ENCODE measurements at places on chromosomes 13 and 19.

DNA sequence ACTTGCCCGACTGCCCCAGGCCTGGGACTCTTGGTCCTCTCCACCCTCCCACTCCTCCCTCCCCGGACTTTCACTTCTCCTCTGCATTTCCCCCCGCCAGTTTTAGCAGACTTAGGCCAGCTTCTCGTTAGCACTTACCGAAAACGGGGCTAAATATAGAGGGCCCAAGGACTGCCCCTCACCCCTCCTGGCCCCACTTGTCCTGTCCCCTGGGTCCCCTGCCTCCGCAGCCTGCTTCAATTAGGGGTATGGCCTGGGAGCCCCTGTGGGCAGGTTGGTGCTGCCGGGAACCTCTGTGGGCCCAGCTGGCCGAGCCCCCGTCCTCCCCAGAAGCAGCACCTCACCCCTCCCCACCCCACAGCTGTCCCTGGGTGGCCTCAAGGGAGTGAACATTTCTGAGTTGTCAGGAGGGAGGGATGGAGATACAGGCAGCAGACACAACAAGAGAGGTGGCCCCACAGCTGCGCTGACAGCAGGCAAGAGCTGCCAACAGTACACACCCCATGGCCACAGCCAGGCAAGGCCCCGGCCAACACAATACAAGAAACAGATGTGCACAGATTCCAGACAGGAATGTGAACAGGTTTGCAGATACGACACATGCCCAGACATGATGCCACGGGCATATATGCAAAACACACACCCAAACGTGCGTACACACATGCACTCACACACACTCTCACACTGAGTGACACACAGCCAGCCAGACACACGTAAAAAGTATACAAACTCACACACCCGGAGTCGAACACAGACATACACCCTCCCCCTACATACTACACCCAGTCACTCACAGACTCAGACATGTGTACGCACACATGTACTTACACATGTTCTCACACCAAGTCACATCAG lies 2.6 kb downstream of the POU2F2 start:
- DNase-seq, result no peak

- DNase-seq, result no peak
Observed at GRCh38 chr13:110129076-110129475, 177.9 kb downstream of the COL4A1 start.

- DNase-seq, result no peak
Observed at GRCh38 chr13:110875241-110875640, 39.6 kb downstream of the ANKRD10 start.

GRCh38 chr13:51879133-51879532 lies 17.4 kb downstream of the CCDC70 start:
- DNase-seq, result no peak

- DNase-seq, result no peak
Observed at GRCh38 chr13:92590503-92590908, 636.1 kb upstream of the GPC6 start.

DNA sequence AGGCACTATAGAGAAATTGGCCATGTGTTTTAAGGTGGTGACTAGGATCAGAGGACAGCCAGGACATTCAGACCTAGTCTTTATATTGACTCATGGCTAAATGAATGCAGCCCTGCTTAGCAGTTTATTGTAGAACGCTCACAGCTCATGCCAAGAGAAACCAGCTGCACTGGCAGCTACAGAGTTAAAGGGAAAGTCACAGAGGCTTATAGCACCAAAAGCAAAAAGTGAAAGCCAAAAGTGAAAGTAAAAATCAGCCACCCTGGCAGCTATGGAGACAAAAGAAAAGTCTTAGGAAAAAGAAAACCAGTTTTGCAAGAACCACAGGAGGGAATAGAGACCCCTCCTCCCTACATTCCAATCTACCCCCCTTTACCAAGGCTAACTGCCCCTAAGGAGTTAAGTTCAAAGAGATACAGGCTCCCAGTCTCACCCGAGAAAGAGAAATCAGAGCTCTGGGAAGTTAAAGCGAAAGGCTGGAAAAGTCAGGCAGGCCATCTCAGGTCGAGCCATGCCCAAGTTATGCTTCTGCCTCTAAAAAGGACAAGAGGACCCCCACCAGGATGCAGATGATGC lies 99.0 kb downstream of the ZNF429 start:
- no peak for DNase-seq

DNA sequence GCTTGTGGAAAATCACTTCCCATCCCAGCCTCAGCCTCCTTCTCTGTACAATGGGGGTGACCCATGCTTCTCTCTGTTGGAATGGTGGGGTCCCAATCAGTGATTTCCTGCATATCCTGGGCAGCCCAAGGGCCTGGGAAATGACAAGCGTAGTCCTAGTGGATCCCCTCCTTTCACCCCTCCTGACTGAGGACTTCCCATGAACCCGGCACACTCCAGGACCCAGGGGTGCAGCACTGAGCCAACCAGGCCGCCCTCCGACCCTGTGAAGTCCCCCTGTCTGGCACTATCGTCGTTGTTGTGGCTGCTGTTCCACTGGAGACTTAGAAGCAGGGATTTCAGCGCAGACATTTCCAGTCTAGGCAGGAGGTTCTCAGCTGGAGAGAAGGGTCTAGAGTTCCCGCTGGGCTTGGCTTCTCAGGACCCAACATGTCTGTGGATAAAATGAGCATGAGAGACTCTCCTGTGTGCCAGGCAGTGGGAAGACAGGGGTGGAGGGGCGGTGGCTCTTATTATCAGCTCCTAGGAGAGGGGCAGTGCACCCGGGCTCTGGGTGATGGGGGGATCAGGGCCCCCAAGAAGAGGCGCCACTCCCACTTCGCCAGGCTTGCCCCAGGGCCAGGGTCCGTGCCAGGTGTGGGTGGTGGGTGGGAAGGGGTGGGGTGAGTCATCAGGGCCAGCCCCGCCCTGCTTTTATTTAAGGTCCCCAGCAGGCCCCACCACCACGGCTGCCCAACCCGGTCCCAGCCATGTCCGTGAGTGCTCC lies at the start of gene LGALS7B:
TSS of gene LGALS7B (plus strand) at position 723 of the 766 bp plus-strand sequence. CDS start at position 750, 27 bp downstream.
- DNase-seq, result no peak

DNA sequence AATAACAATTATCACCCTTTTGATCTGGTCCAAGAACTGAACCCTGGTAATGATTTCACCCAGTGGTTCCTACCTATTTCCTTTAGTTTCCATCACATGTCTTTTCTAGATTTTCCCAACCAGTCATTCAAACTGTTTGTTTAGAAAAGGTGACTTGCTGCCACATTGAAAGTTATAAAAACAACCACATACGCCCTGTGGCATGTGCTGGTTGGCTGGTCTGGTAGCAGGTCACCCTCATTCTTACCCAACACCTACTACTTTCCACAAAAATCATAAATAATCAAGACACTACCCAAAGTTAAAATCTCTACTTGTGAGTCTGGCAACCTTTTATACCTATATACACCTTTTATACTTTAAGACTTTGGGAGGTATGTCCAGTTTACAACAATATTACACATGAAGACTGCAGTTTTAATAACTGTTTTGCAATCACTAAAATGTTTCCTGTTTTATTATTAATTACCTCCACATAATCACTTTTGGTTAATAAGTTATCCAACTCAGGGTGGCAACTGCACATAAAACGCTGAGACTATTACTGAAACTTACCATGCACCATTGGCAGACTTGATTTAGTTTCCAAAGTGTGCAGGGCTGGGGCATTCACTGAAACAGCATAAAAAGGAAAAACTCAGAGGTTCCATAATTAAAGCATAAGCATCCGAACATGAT lies 38.9 kb downstream of the DZIP1 start:
- DNase-seq, result no peak

GRCh38 chr13:29578300-29579085 lies 17.0 kb downstream of the SLC7A1 start:
- DNase-seq, result no peak

GRCh38 chr13:24250376-24251057 lies 58.9 kb upstream of the C1QTNF9 start:
- no peak for DNase-seq

DNA sequence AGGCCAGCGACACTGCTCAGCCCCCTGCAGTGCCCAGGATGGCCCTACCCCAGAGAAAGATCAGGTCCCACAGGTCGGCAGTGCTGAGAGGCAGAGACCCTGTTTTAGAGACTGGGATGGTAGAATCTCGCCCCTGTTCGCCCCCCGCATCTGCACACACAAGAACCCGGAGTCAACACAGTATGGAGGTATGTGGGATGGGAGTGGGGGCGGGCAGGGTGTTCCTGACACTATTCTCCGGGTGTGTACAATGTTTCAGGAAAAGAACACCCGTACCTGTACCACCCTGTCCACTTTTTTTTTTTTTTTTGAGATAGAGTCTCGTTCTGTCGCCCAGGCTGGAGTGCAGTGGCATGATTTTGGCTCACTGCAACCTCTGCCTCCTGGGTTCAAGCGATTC lies 19.3 kb downstream of the PIP5K1C start:
- DNase-seq, result no peak

- no peak for DNase-seq
Observed at GRCh38 chr13:50080911-50081678, 65.9 kb downstream of the KCNRG start.

DNA sequence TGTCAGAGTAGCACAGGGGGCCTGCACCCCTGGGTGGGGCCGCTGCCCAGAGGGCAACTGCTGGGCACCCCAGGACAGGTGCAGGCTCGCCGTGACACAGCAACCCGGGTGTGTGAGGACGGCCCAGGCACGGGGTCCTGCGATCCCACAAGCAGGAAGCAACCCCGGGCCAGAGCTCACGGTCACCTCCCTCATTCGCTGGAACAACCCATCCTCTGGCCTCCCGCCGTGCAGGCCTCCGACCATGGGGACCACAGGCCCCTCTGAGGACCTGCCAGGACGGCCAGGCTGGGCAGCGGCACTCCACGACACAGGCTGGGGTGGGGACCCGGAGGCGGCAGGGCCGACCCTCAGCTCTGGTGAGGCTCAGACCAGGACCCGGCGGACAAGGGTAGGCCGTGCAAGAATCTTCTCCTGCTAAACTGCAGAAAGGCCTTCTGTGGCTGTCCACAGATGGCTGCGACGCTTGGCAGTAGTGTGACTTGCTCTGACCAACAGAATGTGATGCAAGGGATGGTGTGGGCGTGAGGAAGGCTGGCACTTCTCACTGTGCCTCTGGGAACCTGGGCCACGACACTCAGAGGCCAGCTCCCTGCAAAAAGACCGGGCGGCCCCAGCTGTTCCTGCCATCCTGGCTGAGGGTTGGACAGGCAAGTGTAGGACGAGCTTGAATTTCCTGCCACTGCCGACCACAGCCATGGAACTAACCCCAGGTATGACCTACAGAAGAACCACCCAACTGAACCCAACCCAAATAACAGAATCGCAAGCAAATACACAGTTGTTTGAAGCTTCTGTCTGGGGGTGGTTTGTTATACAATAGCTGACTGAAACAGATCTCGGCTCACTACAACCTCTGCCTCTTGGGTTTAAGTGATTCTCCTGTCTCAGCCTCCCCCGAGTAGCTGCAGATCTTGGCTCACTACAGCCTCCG lies 26.5 kb downstream of the PIP5K1C start:
- no peak for DNase-seq

- no peak for DNase-seq
Observed at GRCh38 chr19:408441-408901, 476 bp downstream of the C2CD4C start.

DNA sequence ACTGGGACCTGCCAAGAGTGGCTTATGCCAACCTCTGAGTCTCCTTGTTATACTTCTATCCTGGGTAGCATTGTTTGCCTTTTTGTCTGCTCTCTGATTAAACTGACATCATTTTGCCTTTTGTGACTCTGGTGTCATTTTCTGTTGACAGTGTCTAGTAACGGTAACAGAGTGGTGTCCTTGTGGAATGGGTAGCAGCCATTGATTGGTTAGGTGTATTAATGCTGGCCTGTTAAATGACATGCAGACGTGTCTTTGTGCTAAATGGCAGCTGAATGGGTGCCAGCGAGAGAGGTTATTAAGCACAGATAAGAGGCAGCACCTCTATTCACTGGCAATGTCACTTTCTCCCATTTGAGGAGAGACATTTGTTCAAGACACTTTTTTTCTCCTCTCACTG lies 1289.4 kb downstream of the PCDH9 start:
- DNase-seq, result no peak

DNA sequence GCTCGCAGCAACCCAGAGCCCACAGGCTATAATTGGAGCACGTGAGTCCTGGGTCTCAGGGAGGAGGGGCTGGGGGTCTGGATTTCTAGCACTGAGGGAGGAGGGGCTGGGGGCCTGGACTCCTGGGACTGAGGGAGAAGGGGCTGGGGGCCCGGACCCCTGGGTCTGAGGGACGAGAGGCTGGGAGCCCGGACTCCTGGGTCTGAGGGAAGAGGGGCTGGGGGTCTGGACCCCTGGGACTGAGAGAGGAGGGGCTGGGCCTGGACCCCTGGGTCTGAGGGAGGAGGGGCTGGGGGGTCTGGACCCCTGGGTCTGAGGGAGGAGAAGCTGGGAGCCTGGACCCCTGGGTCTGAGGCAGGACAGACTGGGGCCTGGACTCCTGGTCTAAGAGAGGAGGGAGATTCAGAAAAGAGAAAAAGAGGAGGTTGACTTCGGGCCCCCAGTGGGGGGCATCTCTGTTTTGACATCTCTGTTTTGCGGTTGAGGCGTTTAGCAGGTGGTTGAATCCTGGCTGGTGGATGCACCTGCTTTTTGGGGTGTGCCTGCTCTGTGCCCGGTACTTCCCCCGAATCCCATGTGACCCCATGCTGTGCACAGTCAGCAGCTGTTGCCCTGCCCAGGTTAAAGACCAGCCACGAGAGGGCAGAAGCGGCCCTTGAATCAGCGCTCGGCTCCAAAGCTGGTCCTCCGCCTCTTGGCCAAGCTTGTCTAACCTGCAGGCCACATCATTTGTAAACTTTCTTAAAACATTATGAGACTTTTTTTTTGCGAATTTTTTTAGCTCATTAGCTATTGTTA lies 10.5 kb downstream of the PVR start:
- peak; percentile 50 for DNase-seq

DNA sequence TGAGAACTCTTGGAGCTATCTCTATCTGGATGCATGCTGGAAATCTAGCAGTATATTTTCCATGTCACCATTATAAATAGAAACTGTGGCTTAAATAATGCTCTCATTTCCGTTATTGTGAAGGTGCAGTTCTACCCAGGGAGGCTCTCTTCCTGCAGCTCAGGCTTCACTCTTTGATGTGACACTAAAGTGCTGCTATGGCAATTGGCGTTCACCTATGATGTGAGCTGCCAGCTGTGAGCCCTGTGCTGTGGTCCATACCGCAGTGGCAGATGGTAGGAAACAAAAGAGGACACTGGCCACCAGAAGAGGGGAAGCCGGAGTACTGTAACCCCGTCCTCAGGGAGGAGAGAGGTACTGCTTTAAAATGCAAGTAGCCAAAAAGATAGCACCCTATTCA lies 40.6 kb upstream of the ZNF681 start:
- no peak for DNase-seq

GRCh38 chr13:91889641-91890040 lies 491.2 kb downstream of the GPC5 start:
- DNase-seq, result no peak

GRCh38 chr19:11155373-11156120 lies at the start of gene SPC24:
Gene SPC24, minus strand, starts transcription at chr19:11155782. Its CDS starts 6 bp downstream, at chr19:11155776.
- DNase-seq, result peak; percentile 78

GRCh38 chr13:105641121-105641520 lies 894.3 kb downstream of the EFNB2 start:
- no peak for DNase-seq

GRCh38 chr19:11142528-11143171 lies 12.9 kb downstream of the SPC24 start:
- no peak for DNase-seq

- DNase-seq, result no peak
Observed at GRCh38 chr19:16077984-16078758, 1.9 kb downstream of the TPM4 start.

All from stimulated activated CD8-positive, alpha-beta memory T cell treated with anti-CD3 and anti-CD28 coated beads, Interleukin-2, amount 100 ng/mL, for 1 hour (primary cell).